ENCODE measurements at places on chromosomes 13 and 19.

GRCh38 chr13:62704875-62705274, 1289.2 kb upstream of the PCDH20 start:
- DNase-seq = no peak

DNA sequence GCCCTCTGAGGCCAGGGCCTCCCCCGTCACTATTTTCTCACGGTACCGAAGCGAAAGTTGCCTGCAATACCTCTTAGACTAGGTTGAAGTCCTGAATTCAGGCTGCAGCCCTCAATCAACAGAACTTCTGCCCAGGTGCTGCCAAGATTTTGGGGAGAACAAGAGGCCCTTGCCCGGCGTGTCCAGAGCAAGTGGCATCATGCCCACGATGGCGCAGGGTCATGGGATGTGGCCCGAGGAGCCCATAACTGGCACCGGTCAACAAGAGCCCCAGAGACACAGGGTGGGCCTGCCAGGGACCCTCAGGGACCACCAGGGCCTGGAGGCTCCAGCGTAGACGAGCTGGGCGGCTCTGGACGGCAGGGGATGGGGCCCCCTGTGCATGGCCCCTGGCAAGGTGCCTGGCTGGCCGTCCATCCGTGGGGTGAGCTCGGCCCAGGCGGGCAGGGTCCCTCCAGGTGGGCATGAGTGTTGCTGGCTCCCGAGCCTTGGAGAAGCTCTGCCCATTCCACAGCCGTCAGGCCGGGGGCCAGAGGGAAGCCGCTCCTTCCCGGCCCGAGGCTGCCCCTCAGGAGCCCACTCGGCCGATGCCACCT, 45.1 kb downstream of the GAS6 start:
- DNase-seq = no peak

DNA sequence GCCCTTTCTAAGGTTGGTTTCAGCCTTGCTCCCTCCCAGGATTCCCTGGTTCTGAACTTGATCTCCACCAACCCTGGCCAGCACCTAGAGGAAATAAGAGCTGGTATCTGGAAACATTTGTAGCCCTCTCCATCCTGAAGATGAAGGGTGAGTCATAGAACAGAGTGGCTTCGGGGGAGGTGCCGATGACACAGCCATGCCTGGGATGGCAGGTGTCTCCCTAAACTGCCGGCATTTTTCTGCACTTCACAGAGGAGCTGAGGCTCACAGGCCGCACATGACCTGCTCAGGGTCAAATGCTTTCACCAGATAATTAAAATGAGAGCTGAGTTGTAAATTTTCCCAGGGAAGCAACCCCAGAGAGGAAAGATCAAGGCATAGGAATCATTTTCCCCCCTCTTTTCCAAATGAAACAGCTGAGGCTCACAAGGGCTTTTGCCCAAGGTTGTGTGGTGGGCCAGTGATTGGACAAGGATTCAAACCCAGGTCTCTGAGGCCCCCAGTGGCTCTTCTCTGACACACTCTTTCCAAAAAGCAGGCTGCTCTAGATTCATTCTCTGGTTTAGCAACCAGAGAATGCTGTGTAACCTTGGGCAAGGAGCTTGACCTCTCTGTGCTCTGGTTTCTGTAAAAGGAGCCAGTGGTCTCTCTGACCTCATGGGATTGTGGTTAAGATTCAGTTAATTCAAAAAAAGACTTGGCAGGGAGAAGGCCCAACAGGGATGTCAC, 1.2 kb upstream of the SLC25A42 start:
- DNase-seq = no peak

DNA sequence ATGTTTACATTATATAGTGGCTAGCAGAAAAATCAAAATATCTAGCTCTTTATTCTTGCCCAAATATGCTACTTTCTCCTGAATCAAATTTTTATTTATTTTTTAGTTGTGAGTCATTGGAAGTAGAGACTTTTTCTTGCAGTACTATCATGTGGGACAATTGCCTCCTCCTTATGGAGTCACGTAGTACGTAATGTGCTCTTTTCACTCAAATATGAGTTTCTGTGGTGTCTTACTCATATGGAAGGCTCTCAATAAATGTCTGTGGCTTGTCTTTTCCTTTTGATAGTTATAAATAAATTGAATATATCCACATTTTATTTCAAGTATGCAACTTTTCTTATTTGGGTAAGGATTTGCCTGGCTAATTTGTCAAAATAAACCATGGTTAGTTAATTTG, 1411.0 kb upstream of the SLC10A2 start:
- no peak for DNase-seq

- no peak for DNase-seq
These were observed 155.5 kb downstream of the TNFSF13B start for GRCh38 chr13:108425056-108425455.

GRCh38 chr13:69947582-69947981, 160.0 kb upstream of the ATXN8OS start:
- no peak for DNase-seq

GRCh38 chr13:30341815-30342570, 34.6 kb upstream of the KATNAL1 start:
- DNase-seq = no peak

Measured in NCI-H524 treated with DMSO at 0.1 percent for 48 hours (cell line).